ENCODE measurements at places on chromosomes 1 and 21.

DNA sequence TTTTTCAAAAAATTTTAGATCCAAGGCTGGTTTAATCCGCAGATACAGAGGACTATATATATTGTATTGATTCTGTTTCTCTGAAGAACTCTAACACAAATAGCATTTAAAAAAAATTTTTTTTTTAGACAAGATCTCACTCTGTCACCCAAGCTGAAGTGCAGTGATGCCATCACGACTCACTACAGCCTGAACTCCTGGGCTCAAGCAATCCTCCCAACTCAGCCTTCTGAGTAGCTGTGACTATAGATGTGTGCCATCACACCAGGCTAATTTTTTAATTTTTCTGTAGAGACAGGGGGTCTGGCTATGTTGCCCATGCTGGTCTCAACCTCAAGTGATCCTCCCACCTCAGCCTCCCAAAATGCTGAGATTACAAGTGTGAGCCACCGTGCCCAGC is 3.0 kb downstream of the ANKRD45 start:
- DNase-seq = no peak

GRCh38 chr1:209710093-209710492 is 5.4 kb downstream of the HSD11B1 start:
- no peak for DNase-seq

GRCh38 chr1:208475951-208476845 is 232.0 kb upstream of the PLXNA2 start:
- DNase-seq = no peak

GRCh38 chr1:40770296-40771070 is 13.1 kb upstream of the KCNQ4 start:
- DNase-seq = no peak

- DNase-seq = no peak
Measured at GRCh38 chr1:203101813-203102634, 16.2 kb upstream of the MYOG start.

DNA sequence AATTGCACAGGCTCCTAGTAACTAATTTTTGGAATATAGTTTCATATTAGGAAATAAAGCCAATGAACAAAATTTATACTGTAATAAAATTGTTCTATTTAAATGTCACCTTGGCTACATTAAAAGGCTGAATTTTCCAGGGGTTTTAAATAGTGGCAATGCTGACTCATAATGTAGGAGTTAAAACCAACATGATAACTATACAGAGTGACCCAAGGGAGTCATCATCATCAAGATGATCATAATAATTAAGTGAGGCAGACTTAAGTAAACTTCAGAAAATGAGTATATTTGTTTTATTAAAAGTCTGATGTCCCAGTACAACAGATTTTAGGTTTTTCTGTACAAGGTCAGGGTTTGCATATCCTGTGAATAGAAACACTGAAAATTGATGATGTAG is 183.4 kb downstream of the PLPPR4 start:
- no peak for DNase-seq

- DNase-seq = peak; percentile 34
Measured at GRCh38 chr1:53148123-53148522, 5.7 kb upstream of the SLC1A7 start.

GRCh38 chr1:212428496-212428895 is 4.2 kb upstream of the NENF start:
- no peak for DNase-seq

GRCh38 chr1:62870148-62870547 is 86.2 kb downstream of the ATG4C start:
- DNase-seq = no peak

GRCh38 chr1:92329347-92330129 is 30.7 kb downstream of the RPAP2 start:
- DNase-seq = no peak

DNA sequence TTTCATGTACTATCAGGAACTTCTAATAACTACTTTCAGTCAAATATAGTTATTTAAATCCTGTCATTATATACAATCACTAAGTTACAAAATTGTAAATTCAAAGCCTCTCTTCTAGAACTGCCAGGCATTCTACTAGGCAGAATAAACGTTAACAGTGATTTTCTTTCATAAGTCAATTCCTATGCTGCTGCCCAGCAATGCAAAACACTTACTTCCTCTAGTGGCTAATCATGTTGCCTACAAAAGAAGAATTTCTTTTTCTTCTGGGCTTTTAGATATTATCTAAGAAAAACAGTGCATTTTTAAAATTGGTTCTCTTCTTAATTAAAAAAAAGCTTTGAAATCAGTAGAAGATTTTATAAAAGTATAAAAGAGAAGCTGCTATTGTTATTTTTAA is 509.8 kb upstream of the ADAMTS5 start:
- peak; percentile 2 for DNase-seq

DNA sequence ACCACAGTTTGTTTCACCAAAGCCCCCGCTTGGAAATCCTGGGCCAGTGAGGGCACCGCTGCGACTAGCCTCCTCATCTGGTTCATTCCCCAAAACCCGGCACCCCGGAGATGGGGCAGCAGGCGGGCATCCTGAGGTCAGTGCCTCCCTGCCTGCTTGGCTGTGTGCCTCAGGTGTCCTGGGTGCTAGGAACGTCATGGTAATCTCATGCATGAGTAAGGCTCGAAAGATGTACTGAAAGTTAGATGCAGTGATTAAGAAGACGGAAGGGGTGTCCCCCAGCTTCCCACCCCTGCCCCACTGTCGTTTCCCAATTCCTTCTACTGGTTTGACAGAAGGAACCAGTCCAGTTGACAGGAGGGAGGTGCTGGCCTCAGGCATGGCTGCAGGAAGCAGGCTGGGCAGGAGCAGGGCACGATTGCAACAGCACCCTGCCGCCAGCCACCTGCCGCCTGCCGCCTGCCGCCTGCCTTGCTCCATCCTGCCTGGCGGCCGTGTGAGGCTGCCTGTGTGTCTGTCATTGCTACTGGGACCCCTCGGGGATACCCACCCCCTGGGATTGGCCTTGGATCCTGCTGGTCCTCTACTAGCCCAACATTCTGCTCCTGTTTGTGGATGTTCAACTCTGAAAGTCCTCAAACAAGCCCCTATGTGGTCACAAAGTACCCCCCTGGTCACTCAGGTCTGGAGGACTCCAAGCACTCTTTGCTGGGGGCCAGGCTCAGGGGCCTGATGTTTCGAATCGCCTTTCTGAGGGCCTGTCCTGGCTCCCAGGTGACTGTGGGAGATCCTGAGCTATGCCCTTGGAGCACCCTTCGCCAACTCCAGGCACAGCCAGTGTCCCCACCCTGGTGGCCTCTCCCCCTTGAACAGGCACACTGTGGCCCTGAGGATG is 73.0 kb upstream of the IFFO2 start:
- DNase-seq = no peak

GRCh38 chr1:194821091-194821490 is 1634.7 kb upstream of the B3GALT2 start:
- DNase-seq = no peak

GRCh38 chr1:173545688-173546087 is 57.2 kb downstream of the SLC9C2 start:
- DNase-seq = no peak

DNA sequence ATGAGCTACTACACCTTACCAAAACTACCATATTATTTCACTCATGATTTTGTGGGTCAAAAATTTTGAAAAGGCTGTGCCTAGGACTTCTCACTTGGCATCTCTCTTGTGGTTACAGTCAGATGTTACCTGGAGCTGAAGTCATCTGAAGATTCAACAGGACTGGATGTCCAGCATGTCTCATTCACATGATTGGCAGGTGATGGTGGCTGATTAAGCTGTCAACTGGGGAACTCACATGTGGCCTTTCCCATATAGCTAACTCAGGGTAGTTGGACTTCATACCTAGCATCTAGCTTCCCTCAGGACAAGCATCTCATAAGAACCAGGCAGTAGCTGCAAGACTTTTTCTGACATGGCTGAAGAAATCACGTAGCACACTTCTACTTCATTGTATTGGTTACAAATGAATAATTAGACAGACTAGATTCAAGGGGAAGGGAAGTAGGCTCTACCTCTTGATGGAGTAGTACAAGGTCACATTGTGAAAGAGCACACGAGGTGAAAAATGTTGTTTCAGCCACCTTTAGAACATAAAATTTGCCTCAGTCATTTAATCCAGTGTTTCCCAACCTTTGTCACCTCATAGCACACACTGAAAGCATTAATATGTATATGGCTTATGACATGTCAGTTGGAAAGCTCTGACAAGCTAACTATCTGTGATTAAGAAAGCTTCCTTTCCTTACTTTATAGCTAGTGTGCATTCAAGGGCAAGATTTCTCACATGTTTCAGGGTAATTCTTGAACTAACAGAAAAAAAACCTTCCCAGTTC is 68.0 kb upstream of the PTGFRN start:
- no peak for DNase-seq

GRCh38 chr1:119573886-119574285 is 66.9 kb downstream of the HSD3B1 start:
- DNase-seq = no peak

- DNase-seq = no peak
Measured at GRCh38 chr21:26441149-26441548, 131.9 kb downstream of the CYYR1 start.

GRCh38 chr1:100077531-100077930 is 55.2 kb downstream of the SASS6 start:
- no peak for DNase-seq

- no peak for DNase-seq
Measured at GRCh38 chr1:39576016-39576657, 453 bp downstream of the PABPC4 start.

DNA sequence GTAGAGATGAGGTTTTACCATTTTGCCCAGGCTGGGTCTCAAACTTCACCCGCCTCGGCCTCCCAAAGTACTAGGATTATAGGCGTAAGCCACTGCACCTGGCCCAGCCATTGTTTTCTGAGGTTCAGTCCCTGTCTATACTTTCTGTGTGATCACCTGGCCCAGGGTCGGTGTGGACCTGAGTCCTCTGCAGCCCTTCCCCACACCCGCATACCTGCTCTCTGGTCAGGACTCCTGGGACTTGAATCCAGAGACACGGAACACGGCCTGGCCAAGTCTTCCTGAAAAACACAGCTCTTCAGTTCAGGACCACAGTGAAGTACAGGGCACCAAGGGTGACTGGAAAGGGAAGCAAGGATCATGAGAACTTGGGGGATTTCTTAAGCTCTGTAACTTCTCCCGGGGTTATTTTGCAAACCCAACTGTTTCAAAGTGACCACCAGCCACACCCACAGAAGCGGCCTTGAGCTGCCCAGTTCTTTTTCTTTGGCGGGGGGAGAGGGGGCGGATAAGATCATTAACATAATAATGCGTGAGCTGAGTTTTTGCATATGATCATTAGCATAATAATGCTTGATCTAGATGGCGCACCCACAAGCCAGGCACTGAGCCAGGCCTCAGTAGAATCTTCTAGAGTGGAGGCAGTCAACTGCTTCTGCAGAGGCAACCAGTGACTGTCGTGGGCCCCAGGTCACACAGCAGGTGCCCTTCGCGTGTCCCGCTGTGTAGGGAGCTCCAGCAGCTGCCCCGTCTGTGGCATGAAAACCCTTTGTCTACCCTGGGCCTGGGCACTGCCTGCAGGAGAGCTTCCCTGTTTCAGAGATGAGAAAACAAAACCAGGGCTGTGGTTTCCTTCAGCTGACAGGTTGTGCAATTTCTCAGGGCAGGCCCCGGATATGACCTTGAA is 1.7 kb upstream of the NADK start:
- no peak for DNase-seq

DNA sequence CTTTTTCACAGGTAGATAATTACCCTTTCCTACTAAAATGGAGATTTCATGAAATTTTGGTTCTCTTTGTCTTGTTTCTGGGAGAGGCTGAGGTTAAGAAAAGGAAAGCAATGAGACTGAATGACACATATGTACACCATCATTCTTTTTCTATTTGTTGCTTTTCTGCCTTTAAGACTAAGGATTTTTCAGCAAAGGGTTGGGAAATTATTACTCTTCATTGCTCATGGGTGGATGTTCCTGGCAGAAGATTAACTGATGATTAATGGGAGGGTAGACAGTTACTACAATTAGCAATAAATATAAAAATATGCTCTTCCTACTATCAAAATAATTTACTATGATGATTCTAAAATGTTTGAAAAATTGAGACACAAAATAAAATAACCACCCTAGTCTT is 316.5 kb upstream of the USP24 start:
- no peak for DNase-seq

GRCh38 chr1:50667710-50668356 is 244.6 kb upstream of the DMRTA2 start:
- no peak for DNase-seq

DNA sequence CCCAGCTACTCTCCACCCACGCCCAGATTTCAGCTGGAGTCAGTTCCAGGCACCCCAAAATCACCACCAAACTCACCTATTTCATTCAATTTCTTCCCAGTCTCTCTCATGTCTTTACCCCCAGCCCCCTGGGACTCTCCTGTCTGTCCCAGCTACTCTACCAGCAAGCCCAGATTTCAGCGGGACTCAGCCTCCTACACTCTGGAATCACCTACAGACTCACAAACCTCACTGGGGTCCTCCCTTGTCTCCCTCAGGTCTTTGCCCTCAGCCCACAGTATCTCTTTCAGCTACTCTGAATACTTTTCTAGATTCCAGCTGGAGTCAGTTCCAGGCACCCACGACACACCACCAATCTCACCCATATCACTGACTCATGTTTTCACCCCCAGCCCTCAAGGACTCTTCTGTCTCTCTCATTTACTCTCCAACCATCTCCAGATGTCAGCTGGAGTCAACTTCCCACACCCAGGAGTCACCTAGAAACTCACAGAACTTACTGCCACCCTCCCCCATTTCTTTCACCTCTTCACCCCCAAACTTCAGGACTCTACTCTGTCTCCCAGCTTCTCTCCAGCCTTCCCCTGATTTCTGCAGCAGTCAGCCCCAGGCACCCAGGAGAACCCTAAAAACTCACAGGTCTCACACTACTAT is 1529.3 kb upstream of the TPTE start:
- no peak for DNase-seq

GRCh38 chr1:119613769-119614720 is 34.0 kb downstream of the ZNF697 start:
- no peak for DNase-seq

DNA sequence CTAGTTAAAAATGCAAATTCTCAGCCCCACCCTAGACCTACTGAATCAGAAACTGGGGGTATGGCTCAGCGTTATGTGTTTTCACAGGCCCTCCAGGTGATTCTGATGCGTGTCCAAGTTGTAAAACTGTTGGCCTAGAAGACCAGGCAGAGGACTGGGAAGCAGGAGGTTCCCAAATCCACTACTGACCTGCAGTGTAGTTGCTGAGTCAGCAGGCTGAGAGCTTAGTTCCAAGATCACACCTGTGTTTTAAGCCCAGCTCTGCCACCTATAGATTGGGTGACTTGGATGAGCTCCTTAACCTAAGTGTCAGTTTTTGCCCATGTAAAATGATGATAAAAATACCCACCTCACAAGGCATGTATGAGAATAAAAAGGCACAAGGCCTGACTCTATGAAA is 4.1 kb downstream of the GRHL3 start:
- DNase-seq = no peak
